ENCODE measurements at places on chromosomes 5 and 9.

GRCh38 chr5:64269164-64269563, 103.5 kb downstream of the RNF180 start:
- no peak for DNase-seq

GRCh38 chr9:126609711-126610388, 3.9 kb upstream of the LMX1B start:
- no peak for DNase-seq

GRCh38 chr5:76372323-76373054, 30.6 kb upstream of the IQGAP2 start:
- no peak for DNase-seq

DNA sequence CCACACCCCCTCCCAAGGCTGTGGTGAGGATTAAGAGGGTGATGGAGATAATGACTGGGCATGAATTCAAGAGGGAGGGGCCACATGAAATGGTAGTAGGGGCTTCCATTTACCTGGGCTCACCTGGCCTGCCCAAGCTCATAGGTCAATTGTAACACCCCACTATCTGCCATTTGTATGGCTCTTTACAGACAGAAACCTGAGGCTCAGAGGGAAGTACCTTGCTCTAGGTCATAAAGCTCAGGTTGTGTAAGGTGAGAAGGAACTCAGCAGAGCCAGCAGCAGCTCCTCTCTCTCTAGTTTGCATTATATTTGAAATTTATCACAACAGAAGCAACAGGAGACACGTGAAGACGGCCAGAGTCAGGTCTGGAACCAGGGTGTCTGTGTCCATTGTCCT, 133.4 kb upstream of the ALDH1B1 start:
- DNase-seq = no peak

DNA sequence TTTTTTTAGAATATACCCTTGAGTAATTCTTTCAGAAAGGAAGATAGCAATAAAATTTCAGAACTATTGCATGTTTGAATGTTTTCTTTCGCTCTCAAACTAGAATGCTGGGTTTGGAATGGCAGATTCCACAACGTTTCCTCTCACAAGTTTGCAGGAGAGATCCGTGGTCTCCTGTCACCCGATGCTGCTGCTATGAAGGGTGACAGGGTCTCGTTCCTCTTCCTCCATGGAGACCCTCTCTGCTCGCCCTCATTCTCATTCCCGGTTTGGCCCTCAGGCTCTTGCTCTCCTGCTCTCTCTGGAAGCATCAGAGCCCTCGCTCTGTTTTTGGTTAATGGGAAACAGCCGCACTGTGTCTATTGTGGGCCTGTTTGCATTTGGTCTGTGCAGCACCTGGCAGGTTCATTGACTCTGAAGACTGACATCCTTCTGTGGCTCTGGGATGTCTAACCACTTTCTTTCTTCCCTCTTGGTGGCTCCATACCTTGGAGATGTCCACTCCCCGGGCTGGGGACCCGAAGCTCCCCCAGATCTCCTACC, 12.6 kb upstream of the FAM163B start:
- no peak for DNase-seq

DNA sequence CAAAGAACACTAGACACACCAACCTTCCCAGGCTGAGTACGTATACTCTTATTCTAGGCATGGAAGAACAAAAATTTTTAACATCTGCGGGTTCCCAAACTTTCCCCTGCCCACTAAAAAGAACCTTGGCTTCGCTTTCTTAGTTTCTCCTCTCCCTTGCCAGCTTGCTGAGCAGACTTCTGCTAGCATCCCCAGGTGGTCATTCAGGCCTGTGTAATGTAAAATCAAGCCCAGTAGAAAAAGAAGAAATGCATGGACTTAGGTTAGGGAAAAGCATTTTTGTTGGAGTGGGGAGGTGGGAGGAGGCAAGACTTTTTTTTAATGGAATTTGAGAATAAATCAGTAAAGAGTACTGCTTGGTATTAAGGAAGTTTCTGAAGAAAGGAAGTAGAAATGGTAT, 331.0 kb upstream of the TLE4 start:
- DNase-seq = no peak

Data from cortex of kidney (tissue), 1 donor.